ENCODE measurements at places on chromosomes 5 and 9.

DNA sequence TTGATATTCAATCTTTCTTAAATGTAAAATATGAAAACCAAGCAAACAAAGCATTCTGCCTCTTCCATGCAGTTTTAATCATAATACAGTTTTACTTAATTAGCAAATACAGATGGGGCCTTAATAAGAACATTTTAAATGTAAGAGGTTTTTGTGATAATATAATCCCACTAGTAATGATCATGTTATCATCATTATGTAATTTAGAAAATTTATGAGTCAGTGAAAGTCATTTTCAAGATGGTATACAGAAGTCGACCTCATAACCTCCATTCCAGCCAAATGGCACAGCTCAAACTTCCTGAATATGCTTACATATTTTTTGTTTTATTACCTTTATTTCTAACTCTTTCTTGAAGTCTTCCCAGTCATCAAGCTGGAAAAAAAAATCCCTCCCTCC, 102.2 kb upstream of the GNA14 start:
- no peak for DNase-seq

DNA sequence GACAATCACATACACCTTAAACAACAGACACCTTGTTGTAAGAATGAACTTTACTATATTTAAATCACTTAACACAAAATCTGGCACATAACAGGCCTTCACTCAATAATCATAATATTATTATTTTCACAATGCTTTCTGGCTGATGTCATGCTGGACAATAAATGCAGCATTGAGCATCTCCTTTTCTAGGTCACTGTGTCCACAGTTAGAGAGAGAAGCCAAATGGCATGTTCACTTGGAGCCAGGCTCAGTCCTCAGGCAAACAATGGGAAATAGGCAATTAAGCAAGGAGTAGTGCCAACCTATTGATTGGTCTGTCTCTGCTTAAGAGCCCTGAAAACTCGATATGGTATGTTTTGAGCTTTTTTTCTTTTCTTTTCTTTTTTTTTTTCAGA, 50.6 kb upstream of the KLF4 start:
- no peak for DNase-seq

- no peak for DNase-seq
Observed at GRCh38 chr5:146084376-146084775, 21.0 kb downstream of the PLAC8L1 start.

- no peak for DNase-seq
Observed at GRCh38 chr5:16673241-16674201, 56.7 kb upstream of the RETREG1 start.

- no peak for DNase-seq
Observed at GRCh38 chr9:31730398-31730797, 654.0 kb upstream of the ACO1 start.

- DNase-seq, result no peak
Observed at GRCh38 chr9:83340451-83340850, 197.8 kb downstream of the FRMD3 start.

- peak; percentile 95 for DNase-seq
Observed at GRCh38 chr5:119360905-119361593, 5.2 kb downstream of the TNFAIP8 start.

GRCh38 chr9:76352026-76352620, 42.1 kb downstream of the RFK start:
- no peak for DNase-seq

DNA sequence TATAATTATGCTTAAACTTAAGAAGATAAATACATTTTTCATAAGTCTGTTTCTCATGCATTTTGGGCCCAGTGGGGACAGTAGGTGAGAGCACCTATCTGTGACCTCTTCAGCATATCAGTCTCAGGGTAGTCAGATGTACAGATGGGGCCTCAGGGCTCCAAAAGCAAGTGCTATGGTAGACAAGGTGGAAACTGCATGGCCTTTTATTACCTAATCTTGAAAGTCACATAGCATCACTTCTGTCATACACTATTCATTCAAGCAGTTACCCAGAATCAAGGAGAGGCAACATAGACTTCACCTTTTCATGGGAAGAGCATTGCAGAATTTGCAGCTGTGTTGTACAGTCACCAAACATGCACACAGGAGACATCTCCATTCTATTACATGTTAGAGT, 94.8 kb downstream of the SV2C start:
- no peak for DNase-seq

DNA sequence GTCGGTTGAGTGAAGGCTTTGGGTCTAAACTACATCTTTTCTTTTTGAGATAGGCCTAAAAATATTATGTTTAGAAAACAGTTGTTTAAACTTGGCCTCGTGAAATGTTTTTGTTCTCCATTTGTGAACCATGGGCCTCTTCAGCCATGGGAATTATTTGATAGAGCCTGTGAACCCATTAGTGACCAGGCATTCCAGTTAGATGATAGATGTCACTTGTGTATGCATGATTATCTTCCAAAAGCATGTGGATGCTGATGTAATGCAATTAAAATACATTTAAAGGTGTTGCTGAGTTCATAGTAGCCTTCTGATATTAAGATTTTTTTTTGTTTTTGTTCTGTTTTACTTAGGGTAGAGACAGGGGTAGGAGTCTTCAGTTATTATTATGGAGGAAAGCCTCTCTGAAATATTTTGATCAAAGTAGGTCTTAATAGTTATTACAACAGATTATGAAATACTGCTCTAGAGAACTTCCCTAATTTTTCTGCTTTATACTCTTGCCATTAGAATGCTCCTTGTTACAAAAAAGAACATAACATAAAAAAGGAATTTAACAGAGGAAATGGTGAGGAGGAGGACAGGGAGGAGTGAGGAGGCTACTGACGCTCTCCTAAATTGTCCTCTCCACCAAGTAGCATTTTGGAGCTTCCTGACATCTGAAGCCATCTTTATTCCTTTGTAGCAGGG, 32.9 kb downstream of the CPEB4 start:
- DNase-seq, result no peak

DNA sequence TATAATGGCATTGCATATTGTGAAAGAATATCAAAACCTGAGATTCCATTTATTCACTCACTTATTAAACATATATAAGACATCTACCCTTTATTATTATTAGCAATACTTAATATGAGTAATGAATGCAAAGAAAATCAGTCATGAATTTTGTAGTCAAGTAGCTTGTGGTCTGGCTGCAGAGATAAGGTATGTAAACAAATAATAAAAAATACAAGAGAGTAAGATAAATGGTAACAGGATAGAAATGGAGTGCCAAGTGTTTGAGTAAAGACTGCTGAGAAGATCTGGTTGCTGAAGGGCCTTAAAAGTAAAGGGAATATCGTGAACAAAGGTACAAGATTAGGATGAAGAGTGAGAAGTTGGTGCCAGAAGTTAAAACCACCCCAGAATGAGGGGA, 18.4 kb downstream of the TRIM32 start:
- no peak for DNase-seq

DNA sequence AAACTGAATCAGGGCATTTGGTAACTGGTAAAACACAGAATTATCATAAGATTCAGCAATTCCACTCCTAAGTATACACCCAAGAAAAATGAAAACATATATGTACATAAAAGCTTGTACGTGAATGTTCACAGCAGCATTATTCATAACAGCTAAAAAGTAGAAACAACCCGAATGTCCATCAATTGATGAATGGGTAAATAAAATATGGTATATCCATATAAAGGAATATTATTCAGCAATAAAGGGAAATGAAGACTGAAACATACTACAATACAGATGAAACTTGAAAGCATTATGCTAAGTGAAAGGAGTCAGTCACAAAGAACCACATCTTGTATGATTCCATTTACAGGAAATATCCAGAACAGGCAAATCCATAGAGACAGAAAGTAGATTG, 65.5 kb downstream of the MPDZ start:
- no peak for DNase-seq

- DNase-seq, result no peak
Observed at GRCh38 chr5:133866160-133866902, 102.1 kb downstream of the C5orf15 start.

GRCh38 chr5:153654504-153655200, 164.2 kb downstream of the GRIA1 start:
- no peak for DNase-seq

GRCh38 chr9:33465596-33466564, 7.8 kb downstream of the NOL6 start:
- no peak for DNase-seq

- no peak for DNase-seq
Observed at GRCh38 chr9:21027295-21027694, 4.1 kb downstream of the HACD4 start.

DNA sequence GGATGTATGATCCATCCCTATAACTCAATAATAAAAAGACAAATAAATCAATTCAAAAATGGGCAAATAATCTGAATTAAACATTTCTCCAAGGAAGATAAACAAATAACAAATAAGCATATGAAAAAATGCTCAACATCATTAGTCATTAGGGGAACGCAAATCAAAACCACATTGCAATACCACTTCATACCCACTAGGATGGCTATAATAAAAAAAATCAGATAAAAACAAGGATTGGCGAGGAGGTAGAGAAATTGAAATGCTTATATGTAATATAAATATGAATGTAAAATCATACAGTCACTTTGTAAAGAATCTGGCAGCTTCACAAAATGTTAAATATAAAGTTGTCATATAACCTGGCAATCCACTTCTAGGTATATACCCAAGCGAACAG, 52.3 kb upstream of the TBCA start:
- DNase-seq, result no peak

- no peak for DNase-seq
Observed at GRCh38 chr9:128288273-128289004, 12.4 kb downstream of the SWI5 start.

DNA sequence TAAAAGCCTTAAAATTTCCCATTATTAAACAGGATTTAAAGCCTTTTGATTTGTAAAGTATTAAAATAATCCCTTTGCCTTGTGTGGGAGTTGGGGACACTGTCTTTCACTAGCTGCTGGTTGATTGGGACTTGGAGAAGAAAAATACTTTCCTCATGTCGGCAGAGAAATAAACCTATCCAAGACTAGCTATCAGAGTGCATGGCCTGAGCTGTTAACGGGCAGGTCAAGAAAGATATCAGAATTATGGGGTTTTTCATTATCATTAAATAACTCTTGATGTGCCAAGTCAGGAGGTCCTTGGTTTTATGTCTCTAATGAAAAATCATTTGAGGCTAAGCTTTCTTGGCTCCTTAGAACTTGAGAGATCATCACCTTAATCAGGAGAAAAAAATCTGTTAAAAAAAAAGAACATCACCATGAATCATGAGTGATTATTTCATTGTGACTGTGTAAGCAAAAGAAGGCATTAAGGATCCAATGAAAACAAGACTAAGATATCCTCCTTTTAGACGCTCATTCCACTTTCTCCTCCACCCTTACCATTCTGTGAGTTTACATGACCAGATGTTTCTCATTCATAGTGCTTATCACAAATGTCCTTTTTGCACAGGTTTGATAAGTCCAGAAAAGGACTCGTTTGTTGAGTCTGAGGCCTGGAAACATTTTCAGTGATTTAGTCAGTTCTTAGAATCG, 140.4 kb upstream of the EGFLAM start:
- no peak for DNase-seq

- DNase-seq, result peak; percentile 33
Observed at GRCh38 chr9:77598524-77598923, 49.6 kb downstream of the GNA14 start.

- no peak for DNase-seq
Observed at GRCh38 chr5:68137511-68138140, 77.9 kb upstream of the PIK3R1 start.

DNA sequence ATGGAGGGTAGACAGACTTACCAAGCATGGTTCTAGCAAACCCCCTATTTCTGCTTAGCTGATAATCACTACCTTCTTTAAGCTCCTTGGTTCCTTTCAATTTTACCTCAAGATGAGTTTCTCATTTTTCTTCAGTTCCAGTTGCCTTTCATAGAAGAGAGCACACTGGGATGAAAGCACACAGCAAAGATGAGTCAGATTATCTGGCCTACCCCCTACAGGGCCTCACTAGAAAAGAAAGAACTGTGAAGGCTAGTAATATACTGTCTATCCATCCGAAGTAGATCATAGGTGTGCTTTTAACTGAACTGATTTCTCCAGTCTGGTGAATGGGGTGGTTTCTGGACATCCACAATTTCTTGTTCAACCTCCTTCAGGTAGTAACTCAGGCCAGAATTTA, 122.5 kb downstream of the TRPM3 start:
- no peak for DNase-seq

GRCh38 chr5:163642904-163643303, 137.5 kb downstream of the MAT2B start:
- no peak for DNase-seq

DNA sequence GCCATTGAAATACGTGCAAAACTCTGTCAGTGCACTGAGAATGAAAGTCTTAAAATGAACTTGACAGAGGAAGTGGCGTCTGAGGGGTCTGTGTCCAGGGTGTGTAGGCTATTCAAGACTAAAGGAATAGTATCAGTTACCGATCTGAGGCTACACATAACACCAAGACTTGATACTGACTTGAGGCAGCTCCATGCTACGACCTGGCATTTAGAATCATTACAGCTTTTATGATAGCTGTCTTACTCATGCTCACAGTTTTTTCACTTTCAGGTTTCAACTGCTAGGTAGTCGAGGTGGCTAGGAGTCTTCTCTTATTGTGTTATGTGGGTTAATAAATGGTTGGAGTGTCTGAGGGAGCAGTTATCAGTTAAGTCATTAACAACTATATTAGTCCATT, 92.8 kb upstream of the SLCO6A1 start:
- no peak for DNase-seq

DNA sequence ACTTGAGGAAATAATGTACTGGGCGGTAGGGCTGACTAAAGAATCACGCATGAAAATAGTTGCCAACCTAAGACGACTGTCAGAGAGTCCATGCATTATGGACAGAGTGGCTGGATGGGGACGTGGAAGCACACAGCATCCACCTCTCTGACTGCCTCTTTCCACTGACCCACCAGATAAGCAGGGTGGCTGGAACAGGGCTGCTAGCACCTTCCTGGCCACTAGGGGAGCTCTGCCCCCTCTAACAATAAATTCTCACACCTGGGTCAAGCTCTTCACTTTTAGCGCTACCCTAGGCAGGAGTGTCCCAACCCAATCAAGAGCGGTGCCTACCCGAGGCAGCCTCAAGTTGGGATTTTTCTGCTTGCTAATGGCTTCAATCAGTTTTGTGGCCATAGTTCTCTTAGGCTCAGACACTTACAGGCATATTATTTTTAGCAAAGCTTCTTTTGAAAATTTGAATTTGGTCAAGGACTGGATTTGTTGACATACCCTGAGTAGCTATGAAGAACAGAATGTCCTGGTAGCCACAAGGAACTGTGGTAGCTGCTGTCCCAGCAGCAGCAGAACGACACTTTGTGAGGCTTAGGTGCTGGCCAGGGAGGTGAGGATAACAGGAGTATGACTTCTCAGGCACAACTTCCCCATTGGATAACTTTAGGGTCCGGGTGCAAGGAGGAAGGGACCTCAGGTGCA, 6.9 kb upstream of the TPM2 start:
- DNase-seq, result peak; percentile 68

DNA sequence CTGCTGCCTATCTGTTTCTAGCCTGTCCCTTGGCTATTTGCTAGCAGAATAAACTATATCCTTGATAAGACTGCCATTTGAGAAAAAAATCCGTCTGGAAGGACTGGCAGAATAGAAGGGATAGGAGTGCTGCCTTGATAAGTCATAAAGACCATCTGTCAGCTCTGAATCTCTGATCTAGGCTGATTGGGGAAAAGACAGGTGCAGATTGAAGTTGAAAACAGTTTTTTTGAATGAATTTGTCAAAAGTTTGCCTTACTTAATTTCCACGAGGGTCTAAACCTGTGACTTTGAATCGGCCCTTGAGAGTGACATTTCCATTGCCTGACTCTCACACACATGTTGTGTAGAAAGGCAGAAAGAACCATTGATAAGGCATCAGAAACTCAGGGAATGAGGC, 218.6 kb downstream of the MAN2A1 start:
- DNase-seq, result no peak

All from MCF 10A (cell line).